ENCODE measurements at places on chromosomes 13 and 19.

DNA sequence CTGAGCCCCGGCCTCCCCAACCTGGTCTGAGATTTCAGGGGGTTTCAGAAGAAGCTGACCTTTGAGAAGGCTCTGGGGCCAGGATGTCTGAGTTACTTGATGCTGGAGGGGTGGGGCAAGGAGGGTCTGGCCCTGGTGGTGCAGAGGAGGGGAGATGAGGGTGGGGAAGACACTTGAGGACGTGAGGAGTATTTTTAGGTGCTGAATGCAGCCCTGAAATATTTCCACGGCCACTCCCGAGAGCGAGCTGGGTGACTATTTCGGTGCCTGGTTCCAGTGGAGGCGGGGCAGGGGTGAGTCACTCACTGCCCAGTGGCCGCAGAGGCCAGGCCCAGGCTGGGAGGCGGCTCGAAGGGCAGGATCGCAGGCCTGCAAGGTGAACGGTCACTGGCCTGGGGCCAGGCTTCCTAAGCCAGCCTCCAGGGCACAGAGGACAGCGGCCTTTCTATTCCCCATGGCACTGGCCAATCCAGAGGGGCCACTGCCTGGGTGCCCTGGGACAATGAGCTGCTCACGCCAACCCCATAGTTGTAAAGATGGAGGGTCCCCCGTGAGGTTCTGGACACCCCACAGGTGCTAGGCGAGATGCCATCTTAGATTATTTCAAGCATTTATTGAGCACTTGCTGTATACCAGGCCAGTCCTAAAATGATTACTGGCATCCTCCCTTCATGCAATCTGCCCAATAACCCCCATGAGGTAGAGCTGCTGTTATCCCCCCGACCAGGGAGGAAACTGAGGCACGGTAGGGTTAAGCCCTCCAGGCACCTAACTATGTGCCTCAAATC, 19.7 kb upstream of the JUND start:
- DNase-seq, result peak; percentile 97

- peak; percentile 54 for DNase-seq
These were observed 38.0 kb upstream of the ZNF573 start for GRCh38 chr19:37817180-37817981.

- DNase-seq, result peak; percentile 7
These were observed 666 bp upstream of the ZNF320 start for GRCh38 chr19:52898101-52898500.

- DNase-seq, result no peak
These were observed 2.0 kb upstream of the SRRM5 start for GRCh38 chr19:43609872-43610271.

All from trophoblast cell (in vitro differentiated cells and primary cell).